ENCODE measurements at places on chromosomes 1 and 21.

GRCh38 chr1:48190881-48191280, 31.6 kb upstream of the SLC5A9 start:
- DNase-seq: no peak

GRCh38 chr21:32393677-32394001, 827 bp upstream of the URB1 start:
- no peak for DNase-seq

- DNase-seq: peak; percentile 7
Measured at GRCh38 chr1:97006044-97006661, 284.6 kb downstream of the PTBP2 start.

GRCh38 chr1:101079341-101079740, 53.8 kb upstream of the DPH5 start:
- no peak for DNase-seq

GRCh38 chr1:172545396-172546004, 12.6 kb downstream of the SUCO start:
- DNase-seq: no peak

- DNase-seq: no peak
Measured at GRCh38 chr1:6603915-6604558, 1.4 kb upstream of the KLHL21 start.

GRCh38 chr21:35179990-35180540, 131.0 kb upstream of the RUNX1 start:
- DNase-seq: no peak

- no peak for DNase-seq
Measured at GRCh38 chr1:101920577-101920976, 76.1 kb downstream of the OLFM3 start.

GRCh38 chr1:72567521-72567920, 285.2 kb upstream of the NEGR1 start:
- no peak for DNase-seq

DNA sequence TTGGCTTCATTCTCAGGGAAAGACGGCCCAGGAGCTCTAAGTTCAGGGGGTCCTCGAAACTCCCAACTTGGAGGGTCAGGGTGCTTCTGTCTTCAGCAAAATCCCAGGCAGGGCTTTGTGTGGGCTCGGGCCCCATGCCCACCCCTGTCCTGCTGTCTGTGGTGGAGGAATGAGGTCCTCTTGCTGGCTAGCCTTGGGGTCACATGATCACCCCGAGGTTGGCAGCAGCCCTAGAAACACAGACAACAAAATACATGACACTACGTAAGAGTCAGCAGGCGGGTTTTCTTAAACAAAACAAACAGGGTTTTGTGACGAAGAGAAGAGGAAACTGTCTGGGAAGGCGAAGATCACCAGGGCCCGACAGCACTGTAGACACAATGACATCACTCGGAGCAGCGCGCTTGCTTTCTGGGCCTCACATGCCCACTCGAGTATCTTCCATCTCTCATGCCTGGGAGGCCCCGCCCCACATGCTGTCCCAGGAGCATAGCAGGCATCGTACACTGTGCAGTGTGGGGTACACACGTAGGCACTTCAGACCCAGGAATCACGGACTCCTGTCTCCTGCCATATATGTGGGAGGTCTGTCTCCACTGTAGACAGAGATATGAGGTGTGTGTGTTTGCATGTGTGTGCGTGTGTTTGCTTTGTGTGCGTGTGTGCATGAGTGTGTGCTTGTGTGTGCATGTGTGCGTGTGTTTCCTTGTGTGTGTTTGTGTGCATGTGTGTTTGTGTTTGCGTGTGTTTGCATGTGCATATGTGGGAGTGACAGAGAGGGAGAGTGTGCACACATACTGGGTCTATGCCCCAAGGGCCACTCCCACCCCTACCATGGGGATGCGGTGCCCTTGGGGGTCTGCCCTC, 94.7 kb downstream of the SIK1 start:
- DNase-seq: peak; percentile 77

GRCh38 chr1:113226148-113226547, 153.2 kb downstream of the LRIG2 start:
- DNase-seq: no peak

DNA sequence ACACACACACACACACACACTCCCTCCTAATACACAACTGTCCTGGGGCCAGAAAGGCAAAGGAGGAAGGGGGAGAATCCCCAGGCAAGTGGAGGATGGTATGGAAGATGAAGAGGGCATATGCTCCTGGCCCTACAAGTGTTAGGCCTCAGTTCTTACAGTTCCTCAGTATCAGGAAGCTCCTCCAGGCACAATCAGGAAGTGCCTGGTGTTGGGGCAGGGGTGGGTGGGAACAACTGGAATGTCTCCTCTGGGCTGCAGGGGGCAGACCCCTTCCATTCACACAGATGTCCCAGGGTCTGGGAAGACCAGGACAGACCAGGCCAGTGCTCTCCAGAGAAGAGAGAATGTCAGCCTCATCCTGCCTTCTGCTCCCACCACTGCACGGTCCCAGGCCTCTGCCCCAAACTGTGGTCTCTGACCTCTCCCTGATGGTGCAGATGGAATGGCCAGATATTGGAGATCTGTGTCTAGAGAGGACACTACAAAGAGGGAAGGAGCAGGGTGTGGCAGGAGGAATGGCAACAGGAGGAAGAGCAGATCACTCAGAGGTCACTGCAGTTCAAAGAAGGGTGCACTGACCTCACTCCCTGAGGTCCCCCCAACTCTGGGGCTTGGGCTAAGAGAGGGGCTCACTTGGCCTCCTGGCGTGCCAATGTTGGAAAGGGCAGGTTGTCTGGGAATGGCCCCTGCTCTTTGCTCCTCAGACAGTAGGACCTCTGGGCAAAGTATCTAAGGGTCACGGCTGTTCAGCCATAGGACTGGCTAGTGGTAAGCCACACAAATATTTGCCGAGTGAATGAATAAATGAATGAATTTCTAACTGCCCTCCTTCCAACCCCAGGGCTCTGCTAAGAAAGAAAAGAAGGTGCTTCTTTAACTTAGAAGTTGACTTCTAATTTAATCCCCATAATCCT, 2.5 kb upstream of the DENND2D start:
- DNase-seq: no peak

- no peak for DNase-seq
Measured at GRCh38 chr1:207205614-207206061, 101.6 kb downstream of the C4BPA start.

GRCh38 chr1:3900150-3900968, at the start of gene C1orf174:
TSS of gene C1orf174 (minus strand) at chr1:3900272. CDS start at chr1:3900186, 86 bp downstream.
- peak; percentile 99 for DNase-seq

DNA sequence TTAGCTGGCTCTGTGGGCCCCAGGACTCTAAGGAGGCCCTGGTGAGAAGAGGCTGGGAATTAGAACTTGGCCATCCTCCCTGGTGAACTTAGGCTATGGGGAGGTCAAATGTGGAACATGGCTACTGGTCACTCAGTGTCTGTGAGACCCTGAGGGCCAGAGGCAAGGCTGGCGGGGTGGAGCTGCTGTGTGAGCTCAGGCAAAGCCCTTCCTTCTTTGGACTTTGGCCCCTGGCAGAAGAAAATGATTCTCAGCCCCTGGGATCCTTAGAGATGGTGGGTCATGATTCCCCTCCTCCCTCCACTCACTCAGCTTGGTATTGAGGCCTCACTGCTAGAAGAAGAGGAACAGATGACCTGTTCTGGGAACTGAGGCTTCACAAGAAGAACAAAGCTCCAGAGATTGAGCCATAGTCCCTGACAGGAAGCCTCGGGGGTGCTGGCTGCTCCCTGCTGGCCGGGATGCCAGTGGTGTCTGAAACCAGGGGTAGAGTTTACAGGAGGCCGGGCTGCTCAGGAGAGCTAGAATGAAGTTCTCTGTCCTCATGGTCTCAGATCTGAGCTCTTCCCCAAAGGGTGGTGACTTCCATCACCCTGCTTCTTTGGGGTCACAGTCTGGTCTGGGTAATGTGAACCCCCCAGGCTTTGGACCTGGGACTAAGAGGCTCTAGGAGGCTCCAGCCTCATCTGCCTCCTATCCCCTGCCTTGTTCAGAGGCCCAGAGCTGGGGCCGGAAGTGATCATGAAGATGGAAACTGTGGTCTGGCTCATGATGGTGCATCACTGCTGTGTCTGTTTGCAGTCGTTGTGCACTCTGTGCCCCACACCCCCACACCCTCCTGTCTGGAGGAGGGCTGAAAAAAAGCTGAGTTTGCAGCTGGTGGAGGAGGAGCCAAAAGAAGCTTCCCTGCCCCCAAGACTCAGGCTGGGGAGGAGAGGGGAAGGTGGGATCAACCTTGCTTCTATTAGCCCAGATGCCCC, 905 bp downstream of the BTBD19 start:
- DNase-seq: no peak

- DNase-seq: no peak
Measured at GRCh38 chr1:221756830-221757551, 15.1 kb upstream of the DUSP10 start.

DNA sequence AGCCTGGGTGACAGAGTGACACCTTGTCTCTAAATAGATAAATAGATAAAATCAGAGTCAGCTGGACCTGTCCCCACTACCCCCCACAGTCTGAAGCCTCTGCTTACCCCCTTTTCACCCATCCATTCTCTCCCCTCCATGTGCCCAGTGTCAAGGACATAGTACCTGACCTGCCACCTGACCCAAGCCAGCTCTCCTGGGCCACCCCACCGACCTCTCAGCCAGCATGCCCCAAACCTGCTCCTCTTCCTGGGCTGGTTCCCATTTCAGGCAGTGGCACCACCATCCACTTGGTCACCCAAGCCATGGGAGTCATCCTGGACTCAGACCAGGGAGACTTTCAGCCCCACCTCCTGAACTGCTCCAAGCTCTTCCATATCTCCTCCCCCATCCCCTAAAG, 28.2 kb downstream of the CITED4 start:
- DNase-seq: no peak

DNA sequence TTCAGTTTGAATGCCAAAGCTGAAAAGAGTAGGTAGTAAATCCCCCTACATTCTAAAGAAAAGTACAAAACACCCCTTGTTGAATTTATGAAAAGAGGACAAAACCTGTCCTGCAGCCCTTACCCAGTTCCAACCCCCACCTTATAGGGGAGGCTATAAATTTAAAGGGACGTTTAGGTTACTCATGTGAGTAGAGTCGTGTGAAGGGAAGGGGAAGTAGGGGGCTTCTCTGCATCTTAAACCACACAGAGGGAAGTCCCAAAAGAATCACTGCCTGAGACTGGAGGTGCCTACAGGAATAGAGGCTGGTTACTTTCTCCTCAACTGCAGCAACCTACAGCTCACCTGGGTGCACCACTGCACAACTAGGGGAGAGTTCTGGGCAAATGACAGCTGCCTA, 36.7 kb upstream of the KIRREL1 start:
- no peak for DNase-seq

DNA sequence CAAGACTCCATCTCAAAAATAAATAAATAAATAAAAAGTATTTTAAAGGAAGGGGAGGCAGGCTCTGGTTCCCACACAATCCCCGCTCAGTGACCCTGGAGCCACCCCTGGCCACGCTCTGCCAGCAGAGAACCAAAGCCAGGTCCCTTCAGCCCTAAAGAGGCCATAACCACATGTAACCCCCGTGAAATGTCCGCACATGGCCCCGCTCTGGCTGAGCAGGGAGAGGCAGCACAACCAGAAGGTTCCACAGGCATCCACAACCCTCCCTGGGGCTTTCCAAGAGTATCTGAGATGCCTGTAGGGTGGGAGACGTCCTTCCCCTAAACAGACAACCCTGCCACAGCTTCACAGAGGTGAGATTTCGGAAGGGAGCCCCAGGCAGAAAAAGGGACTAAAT, 1.4 kb upstream of the ARF1 start:
- no peak for DNase-seq

DNA sequence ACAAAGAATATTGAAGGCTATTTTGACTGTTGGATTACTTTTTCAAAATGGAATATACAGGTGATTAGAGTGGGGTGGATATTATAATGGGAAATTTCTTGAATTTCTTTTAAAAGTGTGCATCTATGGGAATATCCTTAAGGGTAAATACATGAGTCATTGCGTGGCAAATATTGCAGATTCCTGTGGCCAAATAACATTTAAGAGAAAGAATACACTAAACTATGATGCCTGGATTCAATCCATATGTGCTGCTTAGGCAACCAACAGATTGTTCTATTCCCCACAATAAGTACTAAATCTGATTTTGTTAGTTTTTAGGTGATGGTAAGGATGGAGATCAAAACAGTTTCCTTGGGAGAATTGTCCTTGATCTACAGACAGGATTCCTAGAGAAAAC, 119.5 kb downstream of the HMCN1 start:
- DNase-seq: no peak

DNA sequence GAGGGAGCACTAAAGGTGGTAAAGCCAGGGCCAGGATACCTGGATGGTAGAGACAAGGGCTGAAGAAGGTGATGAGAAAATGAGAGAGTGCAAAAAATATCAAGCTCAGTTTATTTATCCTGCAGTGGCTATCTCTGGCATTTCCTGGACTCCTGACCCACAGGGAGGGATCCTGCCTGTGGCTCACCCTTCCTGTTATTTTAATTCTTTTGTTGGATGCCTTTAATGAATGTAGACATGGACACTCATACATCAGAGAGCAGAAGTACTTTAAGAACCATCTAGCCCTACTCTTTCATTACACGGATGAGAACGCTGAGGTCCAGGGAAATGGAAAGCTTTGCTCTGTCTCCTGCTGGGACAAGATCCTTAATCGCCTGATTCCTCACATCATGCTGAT, 20.6 kb downstream of the JUN start:
- DNase-seq: no peak

DNA sequence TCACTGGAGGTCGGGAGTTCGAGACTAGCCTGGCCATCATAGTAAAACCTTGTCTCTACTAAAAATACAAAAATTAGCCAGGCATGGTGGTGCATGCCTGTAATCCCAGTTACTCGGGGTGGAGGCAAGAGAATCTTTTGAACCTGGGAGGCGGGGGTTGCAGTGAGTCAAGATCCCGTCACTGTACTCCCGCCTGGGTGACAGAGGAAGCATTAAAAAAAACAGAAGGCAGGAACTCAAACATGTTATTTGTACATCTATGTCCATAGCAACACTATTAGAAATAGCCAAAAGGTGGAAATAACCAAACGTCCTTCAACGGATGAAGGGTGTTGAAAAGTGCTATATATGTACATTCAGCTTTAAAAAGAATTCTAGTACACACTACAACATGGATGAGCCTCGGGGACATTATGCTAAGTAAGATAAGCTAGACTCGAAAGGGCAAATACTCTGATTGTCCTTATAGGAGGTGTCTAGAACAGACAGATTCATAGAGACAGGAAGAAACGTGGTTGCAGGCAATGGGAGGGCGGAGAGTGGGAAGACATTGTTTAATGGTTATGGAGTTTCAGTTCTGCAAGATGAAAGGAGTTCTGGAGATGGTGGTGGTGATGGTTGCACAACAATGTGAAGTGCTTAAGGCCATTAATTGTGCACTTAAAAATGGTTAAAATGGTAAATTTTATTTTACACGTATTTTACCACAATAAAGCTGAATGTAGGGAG, 19.2 kb downstream of the NLRP3 start:
- no peak for DNase-seq
